ENCODE measurements at places on chromosomes 11 and 22.

DNA sequence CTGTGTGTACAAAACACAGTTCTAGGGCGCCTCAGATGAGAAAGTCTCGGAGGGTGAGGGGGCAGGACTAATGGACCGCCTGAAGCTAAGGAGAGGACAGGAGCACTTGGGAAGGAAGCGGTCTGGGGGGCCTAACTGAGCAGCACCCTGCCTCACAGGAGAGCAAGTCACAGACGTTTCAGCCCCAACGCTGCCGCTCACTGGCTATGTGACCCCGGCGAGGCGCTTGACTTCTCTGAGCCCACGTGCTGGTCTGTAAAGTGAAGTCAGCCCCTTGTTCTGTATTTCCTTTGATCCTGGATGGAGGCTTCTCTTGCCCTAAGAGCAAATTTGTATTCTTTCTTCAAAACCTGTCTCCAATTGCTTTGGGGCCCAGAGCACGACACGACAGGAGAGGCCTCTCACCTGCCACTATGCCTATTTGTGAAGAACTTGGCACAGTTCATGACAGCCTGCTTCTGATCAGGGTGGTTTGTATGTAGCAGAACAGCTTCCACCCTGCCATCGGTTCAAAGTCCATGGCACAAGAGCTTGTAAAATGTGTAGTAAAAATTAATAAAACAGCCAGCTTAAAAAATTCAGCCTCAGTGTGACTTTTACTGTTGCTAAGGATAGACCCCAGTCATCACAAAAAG is 59.1 kb downstream of the WNT11 start:
- DNase-seq, result no peak

DNA sequence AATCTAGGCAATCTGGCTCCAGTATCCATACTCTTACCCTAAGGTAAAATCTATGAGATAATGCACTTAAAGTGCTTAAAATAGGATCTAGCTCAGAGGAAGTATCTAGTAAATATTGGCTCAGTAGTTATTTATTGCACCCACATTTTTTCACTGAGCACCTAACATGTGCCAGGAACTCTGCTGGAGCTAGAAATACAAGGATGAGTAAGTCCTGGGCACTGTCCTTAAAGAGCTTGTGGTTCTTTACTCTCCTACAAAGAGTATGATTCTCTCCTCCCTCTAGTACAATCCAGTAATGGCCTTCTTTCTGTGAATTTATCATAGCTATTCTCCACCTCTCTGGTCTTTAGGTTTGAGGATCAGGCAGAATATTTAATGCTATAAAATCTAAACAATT is 59.2 kb downstream of the DEUP1 start:
- no peak for DNase-seq

GRCh38 chr11:85698195-85698594 is 12.2 kb upstream of the CCDC89 start:
- no peak for DNase-seq

DNA sequence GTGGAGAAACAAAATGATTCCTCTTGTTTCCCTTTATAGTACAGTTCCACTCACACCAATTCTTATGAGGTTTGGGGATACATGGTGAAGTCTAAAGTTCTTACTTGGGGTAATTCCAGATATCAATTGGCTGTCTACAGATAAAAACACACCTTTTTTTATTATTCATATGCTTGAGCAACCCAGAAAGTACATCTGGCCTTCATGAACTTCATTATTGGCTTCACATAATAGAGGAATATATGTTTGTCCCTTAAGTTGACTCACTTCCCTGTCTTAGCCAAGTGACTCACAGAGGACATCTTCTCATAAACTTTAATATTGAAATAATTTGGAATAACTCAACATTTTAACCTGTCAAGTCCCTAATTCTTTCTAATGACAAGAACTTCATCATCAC is 36.3 kb upstream of the SOX6 start:
- DNase-seq, result no peak

- no peak for DNase-seq
Observed at GRCh38 chr11:62665599-62666258, 617 bp downstream of the CSKMT start.

DNA sequence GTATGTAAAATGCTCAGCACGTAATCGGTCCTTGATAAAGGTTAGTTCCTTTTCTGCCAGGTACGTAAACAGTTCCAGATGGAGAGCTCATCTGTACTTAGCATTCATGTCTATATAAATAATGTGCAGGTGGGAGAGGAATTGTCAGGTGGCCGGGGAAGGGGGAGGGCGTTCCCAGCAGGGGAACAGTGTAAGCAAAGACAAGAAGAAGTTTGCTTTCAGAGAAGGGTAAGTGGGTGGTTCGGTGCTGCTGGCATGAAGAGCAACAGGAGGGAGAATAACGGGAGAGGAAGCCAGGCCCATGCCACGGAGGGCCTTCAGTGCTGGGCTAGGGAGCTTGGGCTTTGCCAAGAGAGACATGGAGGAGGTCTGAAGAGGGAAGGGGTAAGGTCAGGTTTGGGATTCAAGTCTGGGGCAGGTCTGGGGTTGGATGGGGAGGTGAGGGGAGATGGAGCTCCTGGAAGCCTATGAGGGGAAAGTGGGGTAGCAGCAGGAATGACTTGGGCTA is 11.4 kb upstream of the WNT11 start:
- no peak for DNase-seq

DNA sequence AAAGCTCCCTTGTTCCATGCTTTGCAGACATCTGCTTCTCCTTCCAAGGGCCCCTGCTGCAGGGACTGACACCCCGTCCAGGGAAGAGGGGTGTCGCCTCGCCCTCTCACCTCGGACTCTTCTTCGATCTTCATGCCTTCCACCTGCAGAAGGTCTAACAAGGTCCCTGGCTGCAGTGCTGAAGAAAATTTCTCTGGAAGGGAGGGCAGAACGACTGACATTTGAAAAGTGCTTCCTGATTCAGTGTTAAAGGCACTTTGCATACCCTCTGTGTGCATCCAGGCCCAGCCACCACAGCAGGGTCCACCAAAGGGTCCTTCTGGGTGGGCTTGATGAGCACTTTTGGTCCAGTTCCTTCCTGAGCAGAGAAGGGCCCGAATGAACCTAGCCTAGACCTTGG is 28.1 kb downstream of the VPS37C start:
- no peak for DNase-seq

GRCh38 chr11:70074746-70075145 is 3.4 kb upstream of the ANO1 start:
- DNase-seq, result no peak
